ENCODE measurements at places on chromosomes 4 and X.

- no peak for DNase-seq
Observed at GRCh38 chr4:131430302-131430701, 1718.8 kb upstream of the PCDH10 start.

DNA sequence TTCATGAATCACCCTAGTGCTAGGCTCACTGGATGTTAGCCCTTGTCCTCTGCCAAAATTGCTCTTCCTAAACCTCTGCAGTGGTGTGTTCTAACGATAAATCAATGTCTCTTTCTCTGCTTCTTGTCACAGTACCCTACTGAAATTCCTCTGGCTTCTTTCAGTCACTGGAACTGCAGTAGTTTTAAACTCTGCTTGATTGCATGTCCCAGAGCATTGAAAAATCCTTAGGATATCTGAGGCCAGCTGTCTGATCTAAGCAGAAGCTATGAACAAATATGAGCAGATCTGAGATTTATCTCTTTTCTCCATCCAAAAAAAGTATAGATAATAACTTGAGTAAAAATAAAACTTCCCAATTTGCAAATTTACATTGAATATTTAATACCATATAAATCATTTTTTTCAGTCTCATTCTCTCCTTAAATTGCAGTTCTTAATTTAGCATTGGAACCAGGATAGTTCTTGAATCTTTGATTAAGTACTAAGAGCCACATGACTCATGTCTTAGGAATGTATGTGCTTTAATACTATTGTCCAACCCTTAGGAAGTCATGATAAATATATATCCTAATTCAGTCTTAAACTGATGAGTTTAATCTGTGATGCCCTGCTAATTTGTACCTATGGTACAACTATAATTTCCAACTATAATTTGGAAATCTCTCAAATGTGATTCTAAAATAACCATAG is 169.7 kb downstream of the PDHA2 start:
- DNase-seq, result no peak

- DNase-seq, result no peak
Observed at GRCh38 chr4:26105815-26106699, 192.0 kb downstream of the SMIM20 start.

GRCh38 chr4:147361726-147362125 is 119.2 kb upstream of the EDNRA start:
- no peak for DNase-seq

DNA sequence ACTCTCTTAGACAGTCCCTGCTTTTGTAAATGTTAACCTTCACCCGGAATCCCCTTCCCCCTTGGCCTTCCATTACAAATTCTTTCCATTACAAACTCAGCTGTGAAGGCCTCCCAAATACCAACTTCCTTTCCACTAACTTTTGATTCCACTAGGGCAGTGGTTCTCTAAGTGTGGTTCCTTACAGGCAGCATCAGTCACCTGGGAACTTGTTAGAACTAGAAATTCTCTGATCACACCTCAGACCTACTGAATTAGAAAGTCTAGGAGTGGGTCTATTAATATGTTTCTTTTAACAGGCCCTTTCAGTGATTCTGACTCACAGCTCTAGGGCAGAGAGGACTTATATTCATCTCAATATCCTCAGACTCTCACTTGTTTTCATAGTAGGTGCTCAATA is 19.0 kb upstream of the MRPL1 start:
- no peak for DNase-seq

- DNase-seq, result no peak
Observed at GRCh38 chr4:144970597-144970996, 127.4 kb downstream of the ANAPC10 start.

DNA sequence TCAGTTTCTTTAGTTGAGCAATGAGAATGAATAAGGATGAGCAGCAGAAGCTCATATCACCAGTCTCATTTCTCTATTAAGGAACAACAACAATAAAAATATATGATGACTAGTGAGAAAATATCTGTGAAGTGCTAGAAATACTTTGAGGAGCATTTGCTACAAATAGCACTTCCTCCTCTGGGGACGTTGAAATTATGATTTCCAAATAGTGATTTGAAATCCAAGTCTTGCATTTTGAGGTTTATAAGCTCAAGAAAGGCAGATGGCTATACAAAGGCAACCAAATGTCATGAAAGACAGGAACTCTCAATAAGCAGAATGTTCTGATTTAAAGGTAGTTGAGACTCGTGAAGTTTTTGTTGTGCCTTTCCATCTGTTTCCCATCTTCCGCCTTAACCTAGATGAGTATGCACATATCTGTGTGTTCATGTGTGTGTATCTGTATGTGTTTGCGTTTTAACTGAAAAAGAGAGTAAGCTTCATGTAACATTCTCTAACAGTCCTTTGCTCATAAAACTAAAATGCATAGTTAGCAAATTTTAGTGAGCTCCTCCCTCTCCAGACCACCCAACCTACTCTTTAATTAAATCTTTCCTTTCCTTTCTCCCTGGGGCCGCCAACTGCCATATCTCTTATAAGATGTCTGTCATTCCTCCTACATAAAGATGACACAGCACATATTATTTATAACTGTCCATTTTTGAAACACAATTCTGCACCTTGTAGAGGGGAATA is 222.6 kb upstream of the RASGEF1B start:
- no peak for DNase-seq

DNA sequence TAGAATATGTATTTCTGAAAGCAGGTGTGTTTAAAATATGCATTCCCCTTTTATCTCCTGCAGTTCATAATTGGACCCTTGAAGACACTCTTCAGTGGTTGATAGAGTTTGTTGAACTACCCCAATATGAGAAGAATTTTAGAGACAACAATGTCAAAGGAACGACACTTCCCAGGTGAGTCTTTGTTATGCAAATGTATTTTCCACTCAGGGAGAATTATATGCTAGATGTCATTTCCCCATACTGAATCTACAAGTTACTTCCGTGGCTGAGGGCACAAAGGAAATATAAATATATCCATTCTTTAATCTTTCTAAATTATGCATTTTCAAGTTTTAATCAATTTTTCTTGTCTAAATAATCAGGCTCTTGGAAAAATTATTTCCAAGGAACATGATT is 134.7 kb downstream of the STIM2 start:
- no peak for DNase-seq

- no peak for DNase-seq
Observed at GRCh38 chrX:133563705-133564104, 148.4 kb upstream of the GPC4 start.

GRCh38 chrX:38620623-38621022 is 59.3 kb downstream of the TSPAN7 start:
- no peak for DNase-seq

DNA sequence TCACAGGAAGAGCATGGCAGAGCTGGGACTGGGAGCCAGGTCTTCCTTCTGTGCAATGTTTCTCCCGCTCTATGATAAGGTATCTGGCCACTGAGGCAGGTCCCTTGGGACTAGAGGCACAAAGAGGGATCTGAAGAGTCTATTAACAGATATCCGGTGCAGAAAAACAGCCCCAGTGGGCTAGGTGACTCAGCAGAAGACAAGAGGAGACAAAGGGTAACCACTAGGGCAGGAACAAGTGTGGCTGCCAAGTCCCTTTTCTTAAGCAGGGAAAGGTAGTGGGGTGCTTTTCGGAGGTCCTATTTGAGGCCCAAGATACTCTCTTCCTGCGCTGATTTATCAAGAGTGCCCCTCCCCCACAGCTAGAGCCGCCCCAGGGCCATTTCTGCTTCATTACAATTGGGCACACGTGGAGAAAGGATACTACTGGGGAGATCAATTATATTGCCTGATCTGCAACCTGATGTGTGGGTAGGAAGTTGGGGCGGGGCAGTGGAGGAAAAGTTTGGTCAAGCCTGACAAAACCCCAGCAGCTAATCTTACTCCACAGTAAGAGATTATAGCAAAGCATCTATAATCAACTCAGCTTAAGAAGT is at the start of gene DGAT2L6:
Gene DGAT2L6 (plus strand): TSS at position 546 of the 596 bp plus-strand sequence. CDS start 100 bp downstream, outside the sequence.
- no peak for DNase-seq

DNA sequence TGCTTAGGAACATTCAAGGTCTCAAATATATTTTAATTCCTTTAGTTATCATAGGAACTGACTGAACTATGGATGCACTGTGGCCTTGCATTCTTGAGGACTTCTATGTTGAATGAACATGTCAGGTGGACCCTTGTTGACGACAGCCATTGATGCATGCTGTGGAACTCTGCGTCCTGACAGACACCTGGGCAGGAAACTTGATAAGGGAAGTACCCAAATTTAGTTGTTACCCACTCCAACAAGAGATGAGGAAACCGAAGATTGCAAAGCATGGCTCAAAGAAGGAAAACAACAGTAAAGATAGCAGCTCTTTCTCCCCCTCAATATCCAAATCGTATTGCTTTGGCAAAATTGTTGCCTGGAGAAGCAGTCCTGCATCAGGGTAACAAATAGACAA is 540.0 kb upstream of the NR3C2 start:
- no peak for DNase-seq

GRCh38 chrX:18353931-18354368 is 538 bp downstream of the SCML2 start:
- no peak for DNase-seq

DNA sequence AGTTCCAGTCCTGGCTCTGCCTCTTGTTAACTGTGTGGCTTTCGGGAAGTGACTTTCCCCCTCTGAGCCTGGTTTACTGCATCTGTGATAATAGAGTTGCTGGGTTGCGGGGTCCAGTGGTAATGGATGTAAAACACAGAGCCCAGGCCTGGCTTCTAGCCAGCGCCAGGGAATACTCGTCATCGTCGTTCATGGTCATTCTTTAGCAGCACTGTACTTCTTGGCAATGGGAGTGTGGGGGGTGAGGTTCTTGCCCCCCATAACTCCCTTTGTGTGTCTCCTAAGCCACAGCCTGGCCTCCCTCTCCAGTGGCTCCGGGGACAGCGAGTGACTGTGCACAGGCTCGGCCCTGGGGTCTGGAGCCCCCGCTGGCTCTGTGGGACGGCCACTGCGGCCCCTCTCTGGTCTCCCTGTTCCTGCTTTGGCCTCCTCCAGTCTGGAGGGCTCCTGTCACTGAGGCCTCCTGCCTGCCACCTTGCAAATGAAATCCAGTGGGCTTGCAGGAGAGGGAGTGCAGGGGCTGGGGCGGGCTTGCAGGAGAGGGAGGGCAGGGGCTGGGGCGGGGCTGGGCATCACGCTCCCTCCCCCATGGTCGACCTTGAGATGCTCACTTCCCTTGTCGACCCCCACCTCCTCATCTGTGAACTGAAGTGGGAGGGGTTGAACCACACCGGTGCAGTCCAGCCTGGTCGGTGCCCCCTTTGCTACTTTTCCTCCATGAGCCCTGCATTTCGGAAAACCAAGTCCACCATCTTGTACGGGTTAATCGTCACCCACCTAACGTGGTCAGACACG is 13.2 kb downstream of the PSAPL1 start:
- no peak for DNase-seq

Data from T-helper 9 cell (primary cell).